ENCODE measurements at places on chromosomes 6 and 20. TPM values are rescaled to one million over a fixed set of nuclear protein-coding genes. Genes with fewer than 3 reads are reported as not detected.

The PRICKLE4 gene
- 4.6 TPM for total RNA-seq

The SLC35A1 gene
- 14.5 TPM for total RNA-seq

GRCh38 chr6:56766806-56767178 is 124.1 kb upstream of the DST start:
- no peak for DNase-seq

- no peak for DNase-seq
Measured at GRCh38 chr6:1698527-1698926, 88.8 kb downstream of the FOXC1 start.

DNA sequence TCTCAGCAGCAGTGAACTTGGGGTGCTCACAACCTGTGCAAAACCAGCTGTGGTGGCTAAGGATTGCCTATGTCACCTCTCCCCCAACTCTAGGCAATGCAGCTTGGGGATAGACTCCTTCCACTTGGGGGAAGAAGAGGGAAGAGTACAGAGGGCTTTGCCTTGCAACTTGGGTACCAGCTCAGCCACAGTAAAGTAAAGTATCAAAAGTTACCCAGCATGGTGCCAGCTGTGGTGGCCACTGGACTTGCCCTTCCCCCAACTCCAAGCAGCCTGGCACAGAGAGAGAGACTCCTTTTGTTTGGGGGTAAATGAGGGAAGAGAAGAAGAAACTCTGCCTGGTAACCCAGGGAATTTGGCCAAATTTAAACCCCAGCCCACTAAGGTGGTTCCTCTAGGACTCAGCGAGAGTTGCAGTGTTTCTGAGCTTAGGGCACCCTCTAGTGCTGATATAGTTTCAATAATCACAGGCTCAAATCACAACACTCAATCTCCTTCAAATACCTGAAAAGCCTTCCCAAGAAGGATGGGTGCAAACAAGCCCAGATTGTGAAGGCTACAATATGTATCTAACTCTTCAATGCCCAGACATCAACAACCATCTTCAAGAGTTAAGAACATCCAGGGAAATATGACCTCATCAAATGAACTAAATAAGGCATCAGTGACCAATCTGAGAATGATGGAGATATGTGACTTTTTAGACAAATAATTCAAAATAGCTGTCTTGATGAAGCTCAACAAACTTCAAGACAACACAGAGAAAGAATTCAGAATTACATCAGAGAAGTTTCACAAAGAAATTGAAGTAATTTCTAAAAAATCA is 7.6 kb upstream of the DEFB129 start:
- no peak for DNase-seq

DNA sequence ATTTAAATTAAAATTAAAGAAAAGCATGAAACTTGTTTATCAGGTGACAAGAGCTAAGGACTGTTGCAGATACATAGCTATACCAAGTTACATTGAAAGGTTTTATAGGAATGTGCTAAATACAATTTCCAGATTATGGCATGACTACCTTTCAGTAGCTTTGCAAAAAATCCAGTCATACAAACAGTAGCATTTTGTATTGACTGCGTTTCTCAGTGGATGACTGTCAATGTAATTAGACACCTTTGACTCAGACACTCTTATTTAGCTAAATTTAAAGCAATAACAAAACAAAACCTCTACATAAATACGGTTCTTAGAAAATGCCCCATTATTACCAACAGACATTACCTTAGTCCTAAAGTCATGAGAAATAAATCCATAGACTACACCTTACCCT is 275.8 kb upstream of the RUNX2 start:
- DNase-seq, result no peak
